AG09309 (cell line): ENCODE measurements at places on chromosomes 1 and 21.

DNA sequence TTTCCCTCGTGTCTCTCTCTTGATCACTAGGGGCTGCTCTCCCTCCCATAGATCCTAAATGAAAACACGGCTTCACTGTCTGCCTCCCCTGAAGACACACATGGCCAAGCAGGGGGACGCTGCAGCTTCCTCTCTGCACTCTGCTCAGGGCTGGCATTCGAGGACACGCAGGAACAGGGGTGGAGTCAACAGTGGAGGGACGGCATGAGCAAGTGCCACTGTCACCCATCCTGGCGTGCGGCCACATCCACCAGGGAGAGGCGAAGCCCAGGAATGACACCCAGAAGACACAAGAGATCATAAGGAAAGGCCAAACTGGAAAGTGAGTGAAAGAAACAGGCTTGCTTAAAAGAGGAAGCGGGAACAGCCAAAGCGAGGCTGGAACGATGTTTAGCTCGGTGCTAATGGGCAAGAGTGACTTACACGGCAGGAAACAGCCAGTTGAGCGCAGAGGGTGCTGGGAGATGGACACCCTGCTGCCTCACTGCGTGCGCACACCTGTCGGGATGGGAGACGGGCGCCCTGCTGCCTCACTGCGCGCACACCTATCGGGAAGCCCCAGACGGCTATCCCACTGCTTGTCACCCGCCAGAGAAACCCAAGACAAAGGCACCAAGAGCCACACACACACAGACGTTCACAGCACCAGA, 13.6 kb upstream of the C1QTNF12 start:
- no peak for DNase-seq

DNA sequence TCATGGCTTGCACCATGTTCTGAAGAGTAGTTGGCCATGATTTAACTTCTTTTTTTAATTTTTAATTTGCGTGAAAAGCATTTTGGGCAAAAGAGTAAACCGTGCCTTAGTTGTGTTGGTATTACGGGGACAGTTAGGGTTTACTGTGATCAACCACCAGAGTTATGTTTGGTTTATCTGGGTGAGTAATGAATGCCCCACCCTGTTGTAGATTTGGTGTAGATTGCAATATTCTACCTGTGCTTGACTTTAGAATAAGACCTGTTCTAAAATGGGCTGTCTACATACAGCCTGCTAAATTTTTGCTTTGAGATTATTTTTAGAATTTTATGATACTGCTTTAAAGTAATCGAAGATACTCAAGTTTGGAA, 1.4 kb downstream of the USP25 start:
- no peak for DNase-seq

DNA sequence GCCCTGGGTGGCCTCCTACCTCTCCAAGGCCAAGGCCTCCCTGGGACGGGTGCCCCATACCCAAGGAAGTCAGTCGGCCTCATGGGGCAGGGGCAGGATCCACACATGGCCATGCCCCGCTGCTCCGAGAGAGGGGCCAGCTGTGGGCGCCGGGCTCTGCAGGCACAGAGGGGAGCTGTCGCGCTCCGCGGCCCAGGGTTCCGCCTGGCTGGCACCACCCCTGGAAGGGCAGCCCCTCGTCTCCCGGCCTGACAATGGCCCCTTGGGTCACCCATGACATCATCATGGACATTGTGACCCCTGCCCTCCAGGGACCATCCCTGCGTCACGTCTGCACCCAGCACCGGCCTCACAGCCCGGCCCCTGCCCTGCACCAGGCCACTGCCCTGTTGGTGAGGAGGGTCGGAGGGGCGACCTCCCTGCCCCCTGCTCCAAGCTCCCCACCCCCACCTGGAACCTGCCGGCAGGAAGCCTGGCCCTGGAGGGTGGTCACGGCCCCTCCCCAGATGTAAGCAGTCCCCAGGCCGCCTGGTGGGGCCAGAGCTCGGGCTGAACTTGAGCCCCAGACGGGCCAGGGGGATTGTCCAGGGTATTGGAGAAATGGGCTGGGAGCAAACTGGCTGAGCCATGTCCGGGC, 5.8 kb downstream of the TTLL10 start:
- DNase-seq, result no peak

DNA sequence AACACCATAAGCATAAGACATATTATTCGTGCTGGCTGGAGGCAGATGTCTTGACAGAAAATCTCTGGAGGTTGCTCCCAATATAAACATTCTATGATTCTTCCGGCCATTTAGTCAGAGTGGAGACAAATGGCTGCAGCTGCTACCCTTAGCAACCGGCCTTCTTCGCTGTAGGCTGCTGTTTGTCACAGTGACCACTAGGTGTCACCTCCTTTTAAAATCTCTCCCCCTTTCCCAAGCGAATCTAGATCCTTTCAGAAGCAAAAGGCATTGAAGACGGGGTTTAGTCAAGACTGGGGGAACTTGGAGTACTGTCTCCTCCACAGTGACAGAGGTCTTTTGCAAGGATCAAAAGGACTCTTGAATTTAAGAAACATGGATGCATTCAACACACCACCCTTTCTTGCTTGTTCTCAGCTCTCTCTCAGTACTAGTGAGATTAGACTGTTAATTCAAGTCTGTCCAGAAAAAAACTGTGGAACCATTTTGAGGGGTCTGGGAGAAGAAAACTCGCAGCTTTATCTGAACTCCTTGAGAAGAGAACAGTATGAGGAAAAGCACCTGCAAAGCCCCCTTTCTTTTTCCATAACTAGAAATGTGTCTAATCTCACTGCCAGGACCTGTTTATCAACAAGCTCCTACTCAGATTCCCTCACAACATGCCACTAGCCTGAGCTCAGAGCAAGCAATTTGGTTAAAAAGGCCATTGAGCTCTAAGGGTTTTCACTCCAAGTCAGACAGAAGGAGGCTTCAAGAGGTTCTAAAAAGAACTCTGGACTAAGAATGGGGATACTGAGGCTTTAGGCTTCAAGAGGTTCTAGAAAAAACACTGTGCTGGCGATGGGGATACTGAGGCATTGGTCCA, 408.3 kb upstream of the PLXNA2 start:
- peak; percentile 34 for DNase-seq

DNA sequence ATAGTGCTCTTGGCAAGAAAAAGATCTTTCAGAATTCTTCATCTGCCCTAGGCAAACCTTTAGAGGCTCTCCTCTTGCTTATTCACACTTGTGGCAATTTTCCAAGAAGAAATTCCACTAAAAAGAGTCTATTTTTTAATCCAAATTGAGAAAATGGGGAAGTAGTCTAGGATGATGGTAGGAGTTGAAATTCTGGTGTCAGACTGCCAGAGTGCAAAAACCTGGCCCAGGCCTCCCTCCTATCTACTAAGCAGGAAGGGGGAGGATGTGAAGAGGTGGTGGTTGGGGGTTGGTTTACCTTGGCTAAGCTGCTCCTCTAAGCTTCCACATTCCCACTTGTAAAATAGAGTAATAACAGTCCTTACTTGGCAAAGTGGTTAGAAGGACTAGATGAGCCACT, 120.6 kb upstream of the KCNJ15 start:
- DNase-seq, result no peak

DNA sequence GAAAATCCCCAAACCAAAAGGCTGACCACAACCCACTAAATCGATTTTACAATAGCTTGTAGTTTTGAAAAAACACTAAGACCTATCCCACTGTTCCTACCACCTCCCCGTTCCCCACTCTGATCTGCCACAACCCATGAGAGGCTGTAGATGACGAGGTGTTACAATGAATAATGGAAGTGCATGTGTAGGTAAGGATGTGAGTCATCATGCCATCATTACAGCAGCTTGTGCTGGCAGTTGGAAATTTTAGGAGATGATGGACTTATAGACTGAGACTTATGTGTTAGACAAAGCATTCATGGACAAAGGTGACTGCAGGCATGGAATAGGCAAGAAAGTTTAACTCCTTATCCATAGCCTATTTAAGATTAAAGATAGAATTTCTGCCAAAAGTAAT, 184.7 kb upstream of the CACYBP start:
- DNase-seq, result no peak

GRCh38 chr1:199667089-199667488, 360.4 kb upstream of the NR5A2 start:
- no peak for DNase-seq

GRCh38 chr1:83882906-83883305, 116.0 kb downstream of the TTLL7 start:
- DNase-seq, result no peak

GRCh38 chr1:200205216-200205995, 177.9 kb downstream of the NR5A2 start:
- no peak for DNase-seq

- no peak for DNase-seq
Measured at GRCh38 chr1:83769594-83770318, 229.2 kb downstream of the TTLL7 start.

GRCh38 chr1:202697038-202697437, 13.2 kb downstream of the SYT2 start:
- DNase-seq, result no peak

GRCh38 chr1:12472156-12472797, 145.7 kb downstream of the DHRS3 start:
- DNase-seq, result no peak

GRCh38 chr1:2314803-2315673, 76.3 kb downstream of the MORN1 start:
- no peak for DNase-seq

GRCh38 chr1:184075055-184076029, 23.8 kb downstream of the TSEN15 start:
- peak; percentile 41 for DNase-seq

DNA sequence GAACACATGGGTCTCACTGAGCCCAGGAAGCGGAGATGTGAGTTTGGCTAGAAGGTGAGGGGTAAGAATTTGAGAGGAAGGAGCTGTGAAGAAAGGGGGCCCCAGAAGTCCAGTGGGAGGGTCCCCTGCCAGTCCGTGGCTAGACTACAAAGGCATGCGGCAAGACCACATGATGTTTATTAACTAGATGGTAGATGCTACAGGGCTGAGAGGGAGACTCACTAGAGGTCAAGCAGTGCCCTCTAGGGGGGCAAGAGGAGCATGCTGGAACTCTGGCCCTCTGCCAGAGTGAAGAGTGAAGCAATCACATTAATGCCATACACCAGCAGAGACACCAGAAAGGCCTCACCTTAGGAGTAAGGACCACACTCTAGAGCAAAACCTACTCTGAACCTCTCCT, 12.2 kb downstream of the KIAA0319L start:
- no peak for DNase-seq

- no peak for DNase-seq
Measured at GRCh38 chr1:4970532-4970931, 316.1 kb downstream of the AJAP1 start.

- no peak for DNase-seq
Measured at GRCh38 chr1:5891736-5892135, 100.5 kb downstream of the NPHP4 start.

DNA sequence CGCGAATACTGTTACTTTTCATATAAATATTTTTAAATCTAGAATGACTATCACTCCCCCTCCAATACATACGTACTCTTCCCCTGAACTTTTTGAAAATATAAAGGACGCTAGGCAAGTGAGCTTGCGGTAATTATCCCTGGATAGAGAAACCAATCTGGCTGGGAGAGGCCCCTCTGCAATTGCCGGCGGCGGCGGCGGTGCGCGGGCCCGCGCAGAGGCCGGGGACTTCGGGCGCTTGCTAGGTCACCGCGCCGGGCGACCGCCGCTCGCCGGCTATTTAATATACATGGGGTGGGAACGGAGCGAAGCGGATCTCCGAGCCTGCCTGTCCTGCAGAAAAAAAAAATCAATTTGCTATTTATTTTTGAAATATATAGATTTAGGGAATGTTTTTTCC, 416.3 kb upstream of the ESRRG start:
- DNase-seq, result no peak

GRCh38 chr1:19360843-19361610, 48.9 kb downstream of the SLC66A1 start:
- DNase-seq, result no peak

DNA sequence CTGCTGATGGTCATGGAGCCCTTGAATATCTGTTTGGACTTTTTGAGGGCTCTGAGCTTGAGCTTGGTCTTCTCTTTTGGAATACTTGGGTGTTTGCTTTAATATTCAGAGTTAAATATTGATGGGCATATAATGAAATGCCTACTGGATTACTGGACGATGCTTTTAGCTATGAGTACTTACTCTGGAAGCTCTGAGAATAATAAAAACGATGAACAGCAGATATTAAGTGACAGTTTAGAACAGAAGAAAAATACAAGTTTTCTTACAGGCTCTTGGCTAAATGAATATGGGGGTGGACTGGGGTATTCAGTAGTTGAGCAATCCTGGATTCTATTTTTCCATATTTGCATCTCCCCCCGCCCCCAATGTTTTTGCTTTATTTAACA, 20.7 kb downstream of the GALNT2 start:
- no peak for DNase-seq

DNA sequence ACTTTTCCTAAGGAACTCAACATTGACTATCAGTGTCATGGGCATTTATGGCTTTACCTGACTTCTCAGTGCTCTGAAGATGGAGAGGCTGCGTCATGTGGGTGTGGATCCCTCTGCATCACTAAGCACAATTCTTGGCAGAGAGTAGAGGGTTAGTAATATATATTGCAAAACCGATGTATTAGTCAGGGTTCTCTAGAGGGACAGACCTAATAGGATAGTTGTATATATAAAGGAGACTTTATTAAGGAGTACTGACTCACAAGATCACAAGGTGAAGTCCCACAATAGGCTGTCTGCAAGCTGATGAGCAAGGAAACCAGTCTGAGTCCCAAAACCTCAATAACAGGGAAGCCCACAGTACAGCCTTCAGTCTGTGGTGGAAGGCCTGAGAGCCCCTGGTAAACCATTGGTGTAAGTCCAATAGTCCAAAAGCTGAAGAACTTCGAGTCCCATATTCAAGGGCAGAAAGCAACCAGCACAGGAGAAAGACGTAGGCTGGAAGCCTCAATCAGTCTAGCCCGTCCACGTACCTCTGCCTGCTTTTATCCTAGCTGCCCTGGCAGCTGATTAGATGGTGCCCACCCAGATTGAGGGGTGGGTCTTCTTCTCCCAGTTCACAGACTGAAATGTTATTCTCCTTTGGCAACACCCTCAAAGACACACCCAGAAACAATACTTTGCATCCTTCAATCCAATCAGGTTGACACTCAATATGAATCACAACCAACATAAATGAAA, 159.7 kb upstream of the NRIP1 start:
- peak; percentile 3 for DNase-seq

GRCh38 chr1:68675336-68675735, 178.5 kb upstream of the DEPDC1 start:
- no peak for DNase-seq

DNA sequence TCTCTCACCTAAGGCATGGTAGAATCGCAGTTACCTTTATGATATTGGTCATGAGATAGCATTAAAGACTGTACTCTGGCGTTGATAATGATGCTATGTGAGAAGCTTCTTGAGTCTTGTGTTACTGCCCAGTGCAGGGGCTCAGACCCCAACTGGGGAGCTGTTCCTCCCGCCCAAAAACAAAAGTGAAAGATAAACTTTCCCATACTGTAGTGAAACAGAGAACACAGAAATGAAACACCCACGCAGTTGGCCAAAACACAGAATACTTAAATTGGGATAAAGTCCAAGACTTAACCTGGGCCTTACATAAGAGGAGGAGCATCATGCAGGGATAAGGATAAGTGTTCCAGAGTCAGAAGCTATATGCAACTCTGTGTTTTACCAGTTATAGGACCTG, 130.6 kb downstream of the HHIPL2 start:
- DNase-seq, result no peak

- DNase-seq, result no peak
Measured at GRCh38 chr21:35927262-35927661, 133.1 kb downstream of the SETD4 start.

GRCh38 chr1:197103300-197103699, 36.2 kb upstream of the F13B start:
- no peak for DNase-seq

GRCh38 chr1:219058891-219059820, 114.5 kb upstream of the LYPLAL1 start:
- DNase-seq, result no peak

- DNase-seq, result no peak
Measured at GRCh38 chr1:65527707-65528503, 107.4 kb downstream of the LEPR start.

GRCh38 chr1:203167026-203167912, 8.4 kb downstream of the MYBPH start:
- DNase-seq, result no peak
